IMR-90 (cell line): ENCODE measurements at places on chromosomes 16 and 17. TPM values are rescaled to one million over a fixed set of nuclear protein-coding genes. Genes with fewer than 3 reads are reported as not detected.
A peak's percentile ranks its signal among the peaks of the same experiment; 100 is the strongest.

- DNase-seq = no peak
Measured at GRCh38 chr16:2026461-2027023, at the start of gene NHERF2. NHERF2 (plus strand) TSS chr16:2026902; CDS start chr16:2027006, 104 bp downstream.

MYADML2 gene
- not detected in 2 replicates for polyA plus RNA-seq

ZFPM1 gene
- 1.1 and 1.8 TPM in 2 replicates for polyA plus RNA-seq

DNA sequence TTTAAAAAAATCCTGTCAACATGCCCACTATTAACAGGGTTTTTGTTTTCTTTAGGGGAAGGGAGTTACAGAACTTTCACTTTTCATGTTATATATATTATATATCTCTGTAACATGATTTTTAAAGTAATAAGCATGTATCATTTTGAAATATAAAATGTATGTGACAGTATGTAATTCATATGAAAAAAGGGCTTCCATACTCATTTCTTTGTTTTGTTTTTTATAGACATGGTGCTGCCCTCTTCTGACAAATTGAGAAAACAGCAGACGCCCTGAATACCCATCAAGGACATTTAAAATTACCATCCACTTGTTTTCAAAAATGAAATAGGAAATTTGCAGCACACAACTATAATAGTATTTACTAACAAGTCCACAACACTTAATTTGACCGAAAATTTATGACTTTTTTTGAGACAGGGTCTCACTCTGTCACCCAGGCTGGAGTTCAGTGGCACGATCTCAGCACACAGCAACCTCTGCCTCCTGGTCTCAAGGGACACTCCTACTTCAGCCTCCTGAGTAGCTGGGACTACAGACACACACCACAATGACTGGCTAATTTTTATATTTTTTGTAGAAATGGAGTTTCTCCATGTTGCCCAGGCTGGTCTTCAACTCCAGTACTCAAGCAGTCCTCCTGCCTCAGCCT is 30.4 kb downstream of the CFDP1 start:
- DNase-seq = peak; percentile 60

- no peak for DNase-seq
Measured at GRCh38 chr16:397135-397661, at the start of gene NME4. NME4 (plus strand) TSS chr16:397199; CDS start chr16:397223, 24 bp downstream.

MAP3K14 gene
- polyA plus RNA-seq = 19.9 and 21.7 TPM in 2 replicates

TELO2 gene
- 26.6 and 28.2 TPM in 2 replicates for polyA plus RNA-seq

DNA sequence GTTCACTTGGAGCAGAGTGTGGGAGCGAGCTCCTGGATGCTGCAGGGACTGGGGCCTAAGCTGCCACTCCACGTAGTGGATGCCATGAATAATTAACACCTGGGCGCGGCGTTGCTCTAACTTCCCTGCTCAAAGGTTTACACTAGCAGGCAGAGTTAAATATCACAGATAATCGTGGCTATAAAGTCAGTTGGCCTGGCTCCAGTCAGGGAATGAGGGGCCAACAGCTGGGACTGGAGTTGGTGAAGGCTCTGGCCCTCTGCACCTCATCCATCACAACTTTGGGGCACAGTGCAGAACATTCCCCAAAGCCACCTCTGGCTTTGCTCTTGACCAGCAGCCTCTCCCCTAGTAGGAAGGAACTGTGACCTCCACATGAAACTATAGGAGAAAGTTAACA is 10.9 kb downstream of the HOXB4 start:
- no peak for DNase-seq
